Hematopoietic multipotent progenitor cell treated with erythropoietin and hydrocortisone succinate and interleukin-3 and kit ligand, for 4 days (in vitro differentiated cells): ENCODE measurements at places on chromosomes 1 and 21.
A peak's percentile ranks its signal among the peaks of the same experiment; 100 is the strongest.

GRCh38 chr1:41882068-41882477 is 36.6 kb downstream of the HIVEP3 start:
- peak; percentile 93 for DNase-seq

DNA sequence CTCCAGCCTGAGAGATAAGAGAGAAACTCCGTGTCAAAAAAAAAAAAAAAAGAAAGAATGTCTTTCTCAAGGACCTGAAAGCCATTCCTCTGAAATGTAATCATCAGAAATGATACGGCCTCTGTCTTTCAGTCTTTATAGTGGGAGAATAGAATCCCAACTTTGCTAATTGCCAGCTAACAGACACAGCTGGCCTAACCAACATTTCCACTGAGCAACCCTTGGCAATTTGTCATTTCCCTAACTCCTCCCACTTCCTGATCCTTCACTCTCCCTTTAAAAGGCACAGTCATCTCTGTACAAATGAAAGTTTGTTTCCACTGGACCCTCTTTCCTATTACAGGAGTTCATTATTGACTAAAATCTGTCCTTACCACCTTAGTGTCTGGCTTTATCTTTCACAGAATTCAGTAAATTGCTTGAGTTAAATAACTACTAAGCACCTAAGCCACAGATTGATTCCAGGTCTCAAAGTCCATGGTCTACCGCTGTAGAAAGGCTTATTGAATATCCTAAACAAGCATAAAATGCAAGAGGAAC is 4.3 kb upstream of the CBR1 start:
- DNase-seq, result peak; percentile 58

DNA sequence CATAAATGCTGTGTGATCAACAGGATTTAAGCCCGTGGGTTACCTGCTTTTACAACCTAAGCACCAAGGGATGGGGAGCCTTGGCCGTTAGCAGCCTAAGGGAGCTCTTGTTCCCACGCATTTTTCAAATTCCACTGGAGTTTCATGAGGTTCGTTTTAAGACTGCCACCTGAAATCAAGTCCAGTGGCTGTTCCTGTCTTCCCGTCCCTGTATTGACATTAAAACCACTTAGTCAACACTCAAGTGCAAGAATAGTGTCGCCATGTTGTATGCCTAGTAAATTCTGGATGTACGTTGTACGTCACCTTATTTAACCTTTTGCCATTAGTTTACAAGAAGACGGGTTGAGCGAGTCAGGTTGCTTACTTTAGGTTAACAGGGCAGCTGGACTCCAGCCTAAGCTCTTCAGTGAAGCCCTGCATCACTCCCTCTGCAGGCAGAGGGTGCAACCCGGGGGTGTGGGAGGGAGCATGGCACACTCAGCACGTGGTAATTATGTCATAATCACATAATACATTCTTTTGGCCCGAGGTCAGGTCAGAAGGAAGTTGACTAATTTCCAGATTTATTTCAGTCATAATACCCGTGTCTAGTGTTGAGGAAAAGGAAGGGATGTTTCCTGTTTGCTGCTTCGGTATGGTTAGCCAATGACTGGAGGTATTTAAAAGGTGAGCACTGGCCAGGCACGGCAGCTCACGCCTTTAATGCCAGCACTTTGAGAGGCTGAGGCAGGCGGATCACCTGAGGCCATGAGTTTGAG is 42.5 kb downstream of the CNST start:
- peak; percentile 66 for DNase-seq

DNA sequence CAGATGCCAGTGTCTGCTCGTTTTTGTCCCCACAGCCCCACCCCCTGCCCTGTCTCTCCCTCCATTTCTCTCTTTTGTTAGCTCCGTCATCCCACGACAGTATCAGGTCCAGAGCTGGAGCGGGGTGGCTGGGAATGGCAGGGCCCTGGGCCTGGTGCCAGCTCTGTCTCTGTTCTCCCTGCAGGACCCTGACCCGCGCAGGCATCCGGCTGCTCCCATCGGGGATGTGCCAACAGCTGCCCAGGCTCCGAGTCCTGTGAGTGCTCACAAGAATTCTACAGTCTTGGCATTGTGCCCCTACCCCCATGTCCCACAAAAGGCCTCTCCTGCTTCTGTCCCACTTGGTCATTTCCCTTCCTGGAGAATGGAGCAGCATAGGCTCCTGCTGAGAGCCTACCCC is 37.4 kb downstream of the UBE2T start:
- DNase-seq, result no peak
